T-helper 1 cell treated with Interleukin-12 subunit alpha and Interleukin-12 subunit beta and Interleukin-4 antibody, amounts not matched to agents 30 ng/mL and 1 ng/mL, for 36 hours (primary cell): ENCODE measurements at places on chromosomes 1 and 21. TPM values are rescaled to one million over a fixed set of nuclear protein-coding genes. Genes with fewer than 3 reads are reported as not detected.

CFH gene
- 2.5 and 2.7 TPM in 2 replicates for total RNA-seq

CDA gene
- total RNA-seq = not detected in 2 replicates

AMY1C gene
- total RNA-seq = not detected in 2 replicates

CFAP107 gene
- total RNA-seq = not detected in 2 replicates

UBL4B gene
- total RNA-seq = not detected in 2 replicates

GBP6 gene
- total RNA-seq = 3.8 and 4.2 TPM in 2 replicates

TLCD4 gene
- not detected in 2 replicates for total RNA-seq

OR2L8 gene
- 0.34 TPM in 1 of 2 replicates, not detected in the other for total RNA-seq

AKR1A1 gene
- total RNA-seq = 177 and 196 TPM in 2 replicates

OR10T2 gene
- not detected in 2 replicates for total RNA-seq
